ENCODE measurements at places on chromosomes 3 and 15.

GRCh38 chr3:185792955-185793354, 31.9 kb downstream of the IGF2BP2 start:
- DNase-seq, result no peak

- DNase-seq, result no peak
Measured at GRCh38 chr15:80915472-80915871, 74.1 kb downstream of the MESD start.

DNA sequence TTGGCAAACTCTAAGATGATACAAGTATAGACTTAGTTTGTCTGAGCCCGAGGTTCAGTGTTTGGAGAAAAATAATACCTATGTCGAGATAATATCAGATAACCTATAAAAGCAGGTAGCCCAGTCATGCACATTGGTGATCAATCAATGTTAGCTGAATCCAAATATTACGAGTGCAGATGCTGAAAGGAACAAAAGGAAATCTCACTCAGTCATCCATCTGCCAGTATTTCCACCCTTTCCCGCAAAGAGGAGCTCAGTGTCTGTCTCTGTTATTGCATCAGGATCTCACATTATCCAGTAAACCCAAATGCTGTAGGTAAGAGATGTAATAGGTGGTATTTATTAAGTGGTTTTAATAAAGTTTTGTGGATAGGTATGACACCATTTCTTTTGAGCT, 251.2 kb upstream of the CTDSPL start:
- DNase-seq, result no peak

DNA sequence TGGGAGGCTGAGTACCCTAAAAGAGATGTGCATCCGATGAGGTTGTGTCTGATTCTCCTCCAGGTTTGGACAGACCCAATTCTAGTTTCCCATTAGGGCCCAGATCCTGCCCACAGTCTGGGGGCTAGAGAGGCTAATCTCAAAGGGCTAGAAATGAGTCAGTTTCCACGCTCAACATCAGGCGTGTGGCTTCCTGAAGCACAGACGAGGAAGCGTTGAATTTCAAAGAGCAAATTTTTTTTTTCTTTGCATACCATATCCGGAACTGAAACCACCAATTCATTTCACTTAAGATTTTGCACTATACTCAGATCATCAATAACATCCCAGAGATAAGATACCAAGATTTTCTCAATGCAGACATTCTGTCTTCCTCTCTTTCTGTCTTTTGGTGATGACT, 173.8 kb upstream of the BCL6 start:
- no peak for DNase-seq

DNA sequence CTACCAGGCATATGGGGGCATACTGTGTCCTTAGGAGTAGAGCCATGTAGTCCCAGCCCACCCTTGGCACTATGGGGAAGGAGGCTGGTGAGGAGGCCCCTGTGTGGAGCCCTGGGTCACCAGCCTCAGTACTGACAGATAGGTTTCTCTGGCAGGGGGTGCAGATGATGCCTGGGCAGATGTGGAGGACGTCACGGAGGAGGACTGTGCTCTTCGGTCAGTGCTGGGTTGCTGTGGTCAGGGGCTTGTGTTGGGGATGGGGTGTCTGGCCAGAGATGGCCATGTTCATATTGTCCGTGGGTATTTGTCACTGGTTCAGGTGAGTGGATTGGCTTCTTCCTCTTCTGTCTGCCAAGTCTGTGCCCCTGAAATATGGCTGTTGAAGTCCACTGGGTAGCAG, 20.0 kb downstream of the MTMR14 start:
- DNase-seq, result no peak

GRCh38 chr3:42443292-42443691, 32.9 kb upstream of the LYZL4 start:
- no peak for DNase-seq

GRCh38 chr3:36784138-36784635, 19.8 kb upstream of the DCLK3 start:
- no peak for DNase-seq

- no peak for DNase-seq
Measured at GRCh38 chr15:96150254-96150653, 180.2 kb upstream of the NR2F2 start.

- DNase-seq, result no peak
Measured at GRCh38 chr3:130537673-130538304, 20.8 kb downstream of the COL6A6 start.

- no peak for DNase-seq
Measured at GRCh38 chr15:22956257-22956977, 23.8 kb downstream of the CYFIP1 start.
